ENCODE measurements at places on chromosomes 16 and 17.

GRCh38 chr17:45948881-45949624 lies 50.0 kb upstream of the STH start:
- DNase-seq: peak; percentile 71

DNA sequence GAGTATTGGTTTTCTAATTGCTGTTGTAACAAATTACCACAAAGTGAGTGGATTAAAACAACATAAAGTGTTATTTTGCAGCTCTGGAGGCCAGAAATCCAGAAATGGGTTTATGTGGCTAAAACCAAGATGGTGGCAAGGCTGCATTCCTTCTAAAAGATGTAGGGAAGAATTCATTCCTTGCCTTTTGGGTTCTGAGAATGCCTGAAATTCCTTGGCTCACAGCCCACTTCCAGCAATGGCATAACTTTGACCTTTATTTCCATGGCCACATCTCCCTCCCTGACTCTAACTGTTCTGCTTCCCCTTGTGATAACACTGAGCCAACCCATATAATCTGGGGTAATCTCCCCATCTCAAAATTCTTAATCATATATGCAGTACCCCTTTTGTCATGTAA lies 269.6 kb upstream of the RPL38 start:
- DNase-seq: no peak

DNA sequence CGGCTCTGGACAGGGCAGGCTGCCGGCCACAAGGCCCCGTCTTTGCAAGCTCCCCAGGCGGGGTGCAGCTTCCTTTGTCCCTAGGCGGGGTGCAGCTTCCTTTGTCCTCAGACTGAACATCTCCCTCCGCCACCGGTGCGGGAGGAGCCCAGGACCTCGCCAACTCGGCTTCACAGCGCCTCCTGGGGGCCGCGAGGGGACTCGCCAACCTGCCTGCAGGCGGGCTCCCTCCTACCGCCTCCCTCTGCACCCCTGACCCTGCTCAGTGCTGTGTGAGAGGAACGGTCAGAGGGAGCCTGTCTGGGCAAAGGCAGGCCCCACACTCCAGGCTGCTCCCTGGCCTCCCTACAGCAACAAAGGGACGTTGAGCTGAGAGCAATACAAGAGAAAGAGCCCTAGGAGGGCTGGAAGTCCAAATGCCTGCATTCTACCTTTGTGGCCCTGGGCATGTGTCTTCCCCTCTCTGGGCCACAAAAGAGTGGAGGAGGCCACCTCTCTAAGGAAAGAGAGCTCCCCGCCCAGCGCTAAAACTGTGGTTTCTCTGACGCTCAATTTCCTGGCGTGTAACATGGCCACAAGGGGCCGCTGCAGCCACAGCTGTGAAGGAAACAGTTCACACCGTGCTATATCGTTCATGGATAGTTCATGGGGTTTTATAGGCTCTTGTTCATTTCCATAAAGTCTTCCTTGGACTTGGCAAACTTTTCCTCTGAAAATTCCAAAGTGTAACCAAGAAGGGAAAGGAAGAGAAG lies 20.9 kb upstream of the KRT19 start:
- DNase-seq: peak; percentile 77

GRCh38 chr16:56263711-56264608 lies 72.7 kb downstream of the GNAO1 start:
- DNase-seq: no peak

GRCh38 chr16:52436339-52437276 lies 110.3 kb downstream of the TOX3 start:
- DNase-seq: no peak

GRCh38 chr17:2545393-2545792 lies 33.7 kb upstream of the METTL16 start:
- DNase-seq: no peak

- DNase-seq: peak; percentile 48
These were observed 724 bp downstream of the GAA start for GRCh38 chr17:80101946-80102663.

DNA sequence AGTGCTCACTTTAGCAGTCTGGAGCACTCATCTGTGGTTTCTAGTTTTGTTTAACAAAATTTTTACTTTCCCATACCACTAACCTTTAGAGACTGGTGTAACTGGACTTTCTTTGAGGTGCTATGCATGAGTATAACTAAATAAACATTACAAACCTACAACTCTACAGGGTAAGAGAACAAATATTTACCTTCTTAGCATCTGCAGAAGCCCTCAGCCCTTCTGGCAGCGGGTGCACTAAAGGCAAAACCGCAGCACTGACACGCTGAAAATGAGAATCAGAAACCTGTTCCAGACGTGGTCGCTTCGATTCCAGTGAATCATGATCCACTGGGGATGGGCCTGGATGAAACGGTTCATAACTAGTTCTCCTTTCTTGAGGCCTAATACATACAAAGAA lies 43.7 kb downstream of the NCOR1 start:
- no peak for DNase-seq
